Skin of body (tissue), 3 donors: ENCODE measurements at places on chromosomes 1 and 21. TPM values are rescaled to one million over a fixed set of nuclear protein-coding genes. Genes with fewer than 3 reads are reported as not detected.

The FCRL6 gene
- total RNA-seq = 0.49 TPM

The RIPK4 gene
- total RNA-seq = 12.5 TPM

The PLA2G4A gene
- total RNA-seq = 24.3 TPM

The MAEL gene
- total RNA-seq = 0.20 TPM

The DYNLT4 gene
- total RNA-seq = not detected

The TTC22 gene
- 3.6 TPM for total RNA-seq

The TRIM63 gene
- 4.7 TPM for total RNA-seq

The CITED4 gene
- 8.3 TPM for total RNA-seq
